ENCODE measurements at places on chromosomes 3 and 15.

GRCh38 chr15:81275711-81276392, 48.1 kb downstream of the STARD5 start:
- no peak for DNase-seq

- no peak for DNase-seq
Measured at GRCh38 chr15:90816401-90817116, 51.8 kb upstream of the FURIN start.

DNA sequence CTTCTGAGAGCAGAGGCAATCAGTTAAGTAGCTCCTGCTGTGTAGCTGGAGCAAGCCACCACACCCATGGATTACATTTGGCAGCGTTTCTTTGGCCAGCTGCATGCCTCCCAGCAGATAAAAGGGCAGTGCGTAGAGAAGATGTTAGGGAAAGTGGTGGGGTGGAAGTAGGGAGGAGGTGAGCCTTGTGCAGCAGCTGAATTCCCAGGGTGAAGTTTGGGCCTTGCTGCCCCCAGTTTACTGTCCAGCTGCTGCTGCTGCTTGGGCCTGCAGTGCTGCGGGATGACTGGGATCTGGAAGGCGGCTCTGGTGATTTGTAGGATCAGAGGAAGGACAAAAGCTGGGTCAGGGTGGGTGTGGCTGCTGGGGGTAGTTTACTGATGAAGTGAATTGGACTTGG, 318.7 kb upstream of the C2CD4B start:
- no peak for DNase-seq

DNA sequence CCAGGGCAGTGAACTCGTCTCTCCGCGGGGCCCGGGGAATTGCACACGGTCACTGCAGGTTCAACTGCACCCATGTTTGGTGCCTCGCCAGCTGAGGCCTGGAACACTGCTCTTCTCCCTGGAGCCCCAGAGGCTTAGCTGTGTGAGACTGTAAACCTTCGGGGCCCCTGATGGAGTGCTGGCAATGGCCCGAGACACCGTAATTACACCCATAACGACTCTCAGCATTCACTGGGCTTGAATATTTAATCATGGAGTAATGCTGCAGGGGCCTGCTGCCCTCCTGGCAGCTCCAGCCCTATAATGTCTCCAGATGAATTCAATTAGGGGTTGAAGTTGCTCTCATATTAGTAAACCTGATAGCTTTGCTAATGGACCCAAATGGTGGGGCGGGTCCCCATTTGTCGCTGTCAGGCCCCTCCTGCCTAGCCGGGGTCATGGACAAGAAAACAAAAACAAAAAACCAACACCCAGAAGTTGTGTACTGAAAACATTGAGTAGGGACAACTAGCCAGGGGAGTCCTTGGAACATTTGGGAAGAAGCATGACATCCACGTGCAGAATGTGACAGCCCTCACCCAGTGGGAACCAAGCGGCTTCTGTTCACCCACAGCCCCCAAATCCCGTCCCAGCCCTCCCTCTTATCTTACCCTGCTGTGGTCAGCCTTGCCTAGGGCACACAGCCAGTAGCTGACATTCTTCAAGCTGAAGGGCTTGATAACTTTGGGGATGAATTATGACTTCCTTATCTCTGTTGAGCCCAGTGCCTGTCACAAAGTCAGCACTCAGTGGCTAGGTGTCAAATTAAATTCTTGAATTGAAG, 74.3 kb upstream of the SCN5A start:
- DNase-seq = peak; percentile 18

- no peak for DNase-seq
Measured at GRCh38 chr3:106805625-106806024, 571.6 kb upstream of the CCDC54 start.

DNA sequence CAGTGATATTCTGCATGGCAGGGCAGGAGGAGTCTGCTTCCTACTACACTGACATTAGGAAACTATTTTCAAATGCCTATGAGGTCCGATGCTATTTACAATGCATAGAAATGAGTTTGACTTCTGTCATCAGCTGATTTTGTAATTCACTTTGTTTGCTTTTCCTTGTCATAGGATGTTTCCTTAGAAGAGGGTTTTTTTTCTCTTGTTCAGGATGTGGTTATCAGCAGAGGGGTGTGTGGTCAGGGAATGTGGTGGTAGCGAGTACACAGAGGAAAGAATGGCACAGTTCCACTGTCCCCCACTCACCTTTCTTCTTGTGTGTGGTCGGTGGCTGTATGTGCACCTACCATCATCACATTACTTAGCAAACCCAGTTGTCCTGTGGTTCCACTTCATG, 231.5 kb downstream of the LRTM1 start:
- no peak for DNase-seq

GRCh38 chr3:100992231-100993012, 799 bp downstream of the ABI3BP start:
- peak; percentile 71 for DNase-seq

GRCh38 chr15:55914446-55914845, 79.0 kb downstream of the NEDD4 start:
- no peak for DNase-seq

DNA sequence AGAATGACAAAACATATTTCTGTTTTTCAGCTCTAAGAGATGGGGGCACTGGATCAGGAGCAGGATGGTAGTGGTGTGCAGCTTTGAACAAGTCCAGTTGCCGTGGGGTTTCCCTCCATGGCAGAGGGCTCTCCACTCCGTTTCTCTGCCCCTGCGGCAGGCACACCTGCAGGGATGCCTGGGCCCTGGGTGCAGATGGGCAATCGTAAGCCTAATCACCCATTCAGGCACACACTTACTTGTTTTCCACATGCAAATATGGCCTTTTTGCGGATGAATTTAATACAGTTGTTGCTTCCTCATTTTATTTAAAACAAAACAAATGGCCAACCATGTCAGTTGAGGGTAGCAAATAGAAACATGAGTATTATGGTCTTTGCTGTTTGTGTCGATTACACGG, 85.1 kb downstream of the LPP start:
- no peak for DNase-seq

DNA sequence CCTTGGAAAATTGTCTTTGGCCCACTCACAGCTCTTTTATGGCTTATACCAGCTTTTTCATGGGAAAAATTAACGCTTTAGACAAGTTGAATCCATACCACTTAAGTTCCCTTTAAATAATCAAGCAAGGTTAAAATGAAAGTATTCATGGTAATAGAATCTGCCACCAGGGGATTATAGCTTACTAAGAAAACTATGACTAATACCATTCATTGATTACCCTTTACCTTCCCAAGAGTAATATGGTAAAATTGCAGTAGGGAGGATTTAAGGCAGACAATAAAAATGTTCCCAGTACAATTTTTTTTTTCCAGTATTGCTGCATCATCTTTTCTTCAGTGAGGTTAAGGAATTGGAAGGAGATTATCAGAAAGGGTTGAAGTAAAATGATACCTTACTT, 641.1 kb upstream of the NAALADL2 start:
- no peak for DNase-seq

GRCh38 chr15:60469893-60470641, 8.9 kb downstream of the ICE2 start:
- peak; percentile 23 for DNase-seq

DNA sequence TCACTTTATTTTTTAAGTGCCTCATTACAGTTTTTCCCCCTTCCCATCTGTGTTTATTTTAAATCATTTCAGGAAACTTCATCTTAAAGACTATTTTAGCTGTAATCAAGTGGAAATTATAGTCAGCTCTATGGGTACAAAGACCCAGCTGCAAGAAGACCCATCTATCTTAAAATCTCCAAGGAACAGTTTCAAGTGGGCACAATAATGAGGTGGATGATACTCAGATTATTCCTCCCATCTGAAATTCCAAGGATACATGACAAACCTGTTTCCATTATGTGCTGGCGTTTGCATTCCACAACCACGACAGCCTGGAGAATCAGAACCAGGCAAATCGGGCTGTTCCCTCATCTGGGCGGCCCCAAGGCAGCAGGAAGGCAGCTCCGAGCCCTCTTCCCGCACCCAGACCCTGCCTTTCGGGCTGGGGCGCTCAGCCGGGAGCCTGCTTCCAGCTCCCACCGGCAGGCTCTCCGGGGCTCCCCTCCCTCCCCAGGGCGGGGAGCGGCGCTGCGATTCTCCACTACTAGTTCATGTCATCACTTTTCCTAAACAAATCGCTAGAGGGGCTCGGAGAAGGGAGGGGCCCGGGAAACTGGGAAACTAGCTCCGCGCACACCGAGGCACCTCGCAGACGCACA, at the start of gene MGLL:
Gene MGLL, minus strand, starts transcription at position 475 of the 641 bp plus-strand sequence. Its CDS starts 197 bp downstream, at position 278.
- peak; percentile 54 for DNase-seq

DNA sequence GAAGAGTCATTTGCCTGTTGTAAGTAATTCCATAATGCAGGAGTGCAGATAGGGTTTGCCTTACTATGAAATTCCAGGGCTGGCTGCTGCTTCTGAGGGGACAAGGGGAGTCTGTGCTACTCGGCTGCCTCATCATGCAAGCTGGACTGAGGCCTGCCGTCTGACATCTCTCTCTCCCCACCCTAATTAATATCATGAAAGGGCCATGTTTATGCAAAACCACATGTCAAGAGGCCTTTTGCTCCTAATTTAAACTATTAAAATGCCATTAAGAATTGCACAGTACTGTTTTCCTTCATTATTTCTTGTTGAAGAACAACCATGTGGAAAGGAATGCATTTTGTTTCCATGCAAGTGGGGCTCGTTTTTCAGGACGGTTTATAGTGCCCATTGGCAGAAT, 26.3 kb downstream of the CHST2 start:
- DNase-seq = no peak

DNA sequence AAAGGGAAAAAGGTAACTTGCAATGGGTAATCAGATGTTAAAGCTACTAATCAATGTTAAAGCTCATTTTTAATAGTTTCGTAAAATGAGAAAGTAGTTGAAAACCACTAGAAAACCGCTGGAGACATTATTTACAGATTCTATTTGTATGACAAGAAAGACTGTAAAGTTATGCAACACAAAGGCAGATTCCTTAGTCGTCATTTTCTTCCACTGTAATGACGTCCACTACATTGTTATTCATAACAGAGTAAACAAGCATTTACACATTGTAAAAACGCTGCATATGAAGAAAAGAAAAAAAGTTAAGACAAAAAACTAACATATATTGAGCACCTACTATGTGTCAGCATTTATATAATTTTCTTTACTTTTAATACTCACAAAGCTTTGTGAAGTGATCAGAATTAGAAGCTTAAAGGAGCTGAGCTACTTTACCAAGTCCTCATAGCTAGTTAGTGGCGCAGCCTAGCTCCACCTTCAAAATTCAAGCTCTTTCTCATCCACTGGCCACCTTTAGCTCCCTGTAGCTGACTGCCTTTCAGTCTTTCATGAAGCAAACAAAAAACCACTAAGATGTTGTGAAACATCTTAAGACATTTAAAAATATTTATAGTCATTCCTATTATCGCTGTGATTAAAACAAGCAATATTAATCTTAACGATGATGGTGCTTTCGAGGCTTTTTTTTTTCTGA, 100.1 kb upstream of the CDIN1 start:
- DNase-seq = no peak

DNA sequence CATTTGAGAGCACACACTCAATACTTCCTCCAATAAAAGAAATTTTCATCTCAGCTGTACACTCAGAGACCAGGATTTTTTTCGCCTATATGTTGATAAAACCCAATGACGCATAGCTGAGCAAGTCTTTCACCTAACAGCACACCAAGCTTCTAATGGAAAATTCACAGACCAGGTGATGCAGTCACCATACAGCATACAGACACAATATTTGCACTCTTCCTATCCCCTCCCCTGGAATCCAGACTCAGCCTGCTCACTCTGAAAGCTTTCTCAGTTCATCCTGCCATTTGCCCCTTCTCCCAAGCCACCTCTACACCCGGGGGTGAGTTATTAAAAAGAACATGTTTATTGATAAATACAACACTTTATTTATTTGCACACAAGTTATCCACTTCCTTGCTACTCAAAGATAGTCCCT, 1.7 kb downstream of the TBC1D5 start:
- DNase-seq = peak; percentile 51

DNA sequence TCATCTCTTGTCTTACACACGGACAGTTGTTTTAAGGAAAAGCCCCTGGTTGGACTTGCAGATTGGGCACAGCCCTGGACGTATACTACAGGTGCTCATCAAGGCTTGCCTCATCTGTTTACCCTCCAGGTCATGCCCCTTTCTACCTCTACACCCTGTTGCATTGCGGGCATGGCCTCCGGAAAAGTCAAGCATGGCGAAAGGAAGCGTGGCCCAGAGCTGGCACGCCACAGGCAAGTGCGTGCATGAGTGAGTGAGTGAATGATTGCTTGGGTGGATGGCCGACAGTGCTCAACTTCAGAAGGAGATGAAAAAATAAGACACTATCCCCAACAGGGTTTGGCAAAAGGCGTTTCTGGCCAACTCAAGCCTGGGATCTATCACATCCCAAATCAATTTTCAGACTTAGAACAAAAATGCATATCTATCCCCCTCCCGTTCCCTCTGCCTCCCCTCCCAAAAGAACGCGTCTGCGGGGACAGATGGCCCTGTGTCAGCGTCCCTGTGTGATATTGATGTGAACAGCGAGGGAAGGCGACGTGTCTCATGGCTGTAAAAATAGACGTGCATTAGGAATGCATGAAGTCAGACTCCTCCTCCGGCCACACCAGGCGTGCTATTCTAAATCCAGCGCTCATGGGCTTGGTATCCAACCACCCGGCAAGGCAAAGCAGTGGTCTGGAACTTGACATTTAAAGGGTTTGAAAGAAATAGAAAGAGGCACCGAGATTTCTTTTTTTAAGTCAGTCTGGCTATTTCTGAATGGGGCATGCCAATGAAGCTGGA, 96.0 kb downstream of the RPLP1 start:
- no peak for DNase-seq

DNA sequence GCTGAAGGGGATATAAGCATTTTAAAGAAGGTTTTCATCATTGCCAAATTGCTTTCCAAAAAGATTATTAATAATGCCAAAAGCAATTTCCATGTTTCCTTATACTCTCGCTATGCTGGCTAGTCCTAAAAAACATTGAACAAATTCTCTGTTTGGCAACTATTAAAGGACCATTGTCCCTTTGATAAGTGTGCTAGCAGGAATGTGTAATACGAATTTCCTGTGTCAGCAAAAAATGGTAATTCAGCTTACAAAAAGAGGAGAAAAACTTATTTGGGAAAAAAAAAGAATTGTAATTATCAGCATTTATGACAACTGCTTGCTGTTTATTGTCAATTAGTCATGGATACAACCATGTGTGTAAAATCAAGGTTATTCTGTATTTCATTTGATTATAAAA, 138.6 kb downstream of the TBL1XR1 start:
- no peak for DNase-seq

DNA sequence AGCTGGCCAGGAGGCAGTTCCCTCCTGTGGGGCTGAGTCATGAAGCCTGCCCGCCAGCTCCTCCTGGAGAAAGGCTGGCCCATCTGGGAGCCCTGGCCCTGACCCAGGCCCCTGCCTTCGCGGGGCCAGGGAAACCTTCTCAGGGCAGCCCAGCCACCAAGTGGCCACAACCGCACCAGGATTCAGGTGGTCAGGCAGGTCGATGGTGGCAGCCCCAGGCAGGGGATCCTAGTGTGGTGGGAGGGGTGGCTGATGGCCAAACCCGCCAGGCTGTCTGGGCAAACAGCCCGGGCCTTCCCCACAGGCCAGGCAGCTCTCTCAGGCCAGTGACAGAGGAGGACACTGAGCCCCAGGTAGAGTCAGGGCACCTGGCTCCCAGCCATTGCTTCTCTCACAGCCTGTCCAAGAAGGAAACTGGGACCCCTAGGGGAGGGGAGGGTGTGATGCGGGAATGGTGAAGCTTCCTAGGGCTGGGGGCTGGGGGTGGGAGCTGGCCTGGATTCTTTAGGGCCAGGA, 1.2 kb downstream of the TWF2 start:
- DNase-seq = peak; percentile 79

GRCh38 chr3:46934498-46935167, 41.9 kb downstream of the CCDC12 start:
- peak; percentile 32 for DNase-seq

- no peak for DNase-seq
Measured at GRCh38 chr3:60585918-60586317, 665.3 kb downstream of the FHIT start.

Measured in dermis blood vessel endothelial cell (primary cell).